Non-pigmented ciliary epithelial cell (primary cell): ENCODE measurements at places on chromosomes 13 and 19.
A peak's percentile ranks its signal among the peaks of the same experiment; 100 is the strongest.

GRCh38 chr19:15418231-15418578 is 583 bp downstream of the AKAP8L start:
- DNase-seq, result no peak

DNA sequence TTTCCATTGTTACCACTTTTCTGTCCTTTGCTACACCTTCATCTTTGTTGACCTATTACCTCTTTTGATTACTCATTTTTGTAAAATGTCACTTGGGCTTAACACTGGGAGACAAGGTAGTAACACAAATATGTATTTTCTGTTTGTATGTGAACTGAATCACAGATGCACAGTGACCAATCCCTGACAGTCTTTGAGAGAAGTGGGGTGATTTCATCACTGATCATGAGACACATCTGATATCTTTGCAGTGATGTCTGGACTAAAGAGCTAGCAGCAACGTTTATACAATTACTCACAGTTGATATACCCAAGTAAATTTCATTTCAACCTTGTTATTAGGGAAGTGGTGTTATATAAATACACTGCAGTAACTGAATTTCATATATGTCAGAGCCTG is 1397.4 kb upstream of the SPRY2 start:
- DNase-seq, result peak; percentile 30

GRCh38 chr19:2869618-2870017 is 2.5 kb downstream of the ZNF556 start:
- DNase-seq, result no peak

- DNase-seq, result no peak
These were observed 142.2 kb upstream of the SPRY2 start for GRCh38 chr13:80483157-80483556.
